ENCODE measurements at places on chromosomes 12 and 14.
A peak's percentile ranks its signal among the peaks of the same experiment; 100 is the strongest.

DNA sequence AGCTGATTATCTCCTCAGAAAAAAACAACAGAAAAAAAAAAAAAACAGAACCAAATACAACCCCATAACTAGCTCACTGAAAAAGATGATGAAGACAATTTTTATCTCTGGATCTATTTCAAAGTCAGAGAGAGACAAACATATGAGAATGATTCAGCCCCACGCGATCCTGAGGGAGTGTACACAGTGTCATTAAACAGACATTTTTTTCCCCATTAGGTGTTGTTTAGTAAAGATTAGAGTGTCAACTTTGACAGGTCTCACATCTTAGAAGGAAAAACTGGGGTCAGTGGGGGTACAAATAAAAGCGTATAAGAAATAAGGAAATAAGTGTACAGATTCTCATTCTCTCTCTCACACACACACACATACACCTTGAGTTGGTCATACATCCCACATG is 635.4 kb downstream of the NRXN3 start:
- no peaks in the 10 kb centered on the region for H3K27me3 ChIP-seq
- H3K36me3 ChIP-seq: no peaks in the 10 kb centered on the region
- H3K27ac ChIP-seq: no peak overlapping the region
- no peak for DNase-seq
- H3K4me3 ChIP-seq: no peak overlapping the region
- H3K4me1 ChIP-seq: no peaks in the 10 kb centered on the region

DNA sequence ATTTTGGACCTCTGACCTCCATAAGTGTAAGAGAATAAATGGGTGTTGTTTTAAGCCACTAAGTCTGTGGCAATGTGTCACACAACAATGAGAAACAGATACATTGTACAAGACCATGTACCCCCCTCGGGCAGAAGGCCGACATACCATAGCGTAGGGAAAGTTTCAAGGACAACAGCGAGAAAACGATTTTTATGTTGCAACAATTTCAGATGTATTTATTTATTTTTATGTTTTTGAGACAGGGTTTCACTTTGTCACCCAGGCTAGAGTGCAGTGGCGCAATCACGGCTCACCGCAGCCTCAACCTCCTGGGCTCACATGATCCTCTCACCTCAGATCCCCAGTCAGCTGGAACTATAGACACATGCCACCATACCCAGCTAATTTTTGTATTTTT is 136.4 kb upstream of the NCOR2 start:
- no peaks in the 10 kb centered on the region for H3K36me3 ChIP-seq
- no peak overlapping the region for H3K4me3 ChIP-seq
- no peak for DNase-seq
- H3K4me1 ChIP-seq: no peaks in the 10 kb centered on the region

DNA sequence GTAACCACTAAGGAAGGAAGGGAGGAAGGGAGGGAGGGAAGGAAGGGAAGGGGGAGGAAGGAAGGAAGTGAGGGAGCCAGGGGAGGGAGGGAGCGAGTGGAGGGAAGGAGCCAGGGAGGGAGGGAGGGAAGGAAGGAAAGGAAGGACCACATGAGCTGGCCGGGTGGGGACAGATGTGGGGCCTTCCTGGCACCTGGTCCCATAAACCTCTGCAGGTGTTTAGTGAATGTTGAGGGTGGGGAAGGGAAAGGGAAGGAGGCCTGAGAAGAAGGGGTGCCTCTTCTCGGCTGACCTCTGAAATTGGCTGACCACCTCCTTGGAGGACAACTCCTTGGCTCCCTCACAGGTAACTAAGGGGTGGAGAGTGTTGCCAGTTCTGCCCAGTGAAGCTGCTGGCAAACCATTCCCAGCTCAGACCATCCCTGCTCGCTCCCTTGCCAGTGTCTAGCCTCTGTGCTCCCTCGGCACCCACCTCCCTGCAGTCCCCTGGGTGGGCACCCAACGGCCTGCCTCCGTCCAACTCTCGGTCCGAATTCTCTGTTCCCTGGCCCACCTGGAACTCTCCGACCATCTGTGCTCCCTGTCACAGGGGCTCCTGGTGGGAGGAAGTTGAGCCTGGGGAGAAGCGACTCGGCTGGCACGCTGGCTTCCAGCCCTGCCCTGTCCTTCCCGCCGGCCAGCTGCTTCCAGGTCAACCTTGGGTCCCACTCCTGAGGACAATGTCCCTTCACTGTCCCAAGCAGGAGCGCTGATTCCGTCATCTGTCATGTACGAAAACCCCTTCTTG is 12.2 kb upstream of the PPP1R13B start:
- peaks cover 8% of the 10 kb centered on the region for H3K27me3 ChIP-seq
- no peaks in the 10 kb centered on the region for H3K36me3 ChIP-seq
- H3K4me1 ChIP-seq: peaks cover 3% of the 10 kb centered on the region
- DNase-seq: no peak
- H3K27ac ChIP-seq: no peak overlapping the region
- no peak overlapping the region for H3K4me3 ChIP-seq

DNA sequence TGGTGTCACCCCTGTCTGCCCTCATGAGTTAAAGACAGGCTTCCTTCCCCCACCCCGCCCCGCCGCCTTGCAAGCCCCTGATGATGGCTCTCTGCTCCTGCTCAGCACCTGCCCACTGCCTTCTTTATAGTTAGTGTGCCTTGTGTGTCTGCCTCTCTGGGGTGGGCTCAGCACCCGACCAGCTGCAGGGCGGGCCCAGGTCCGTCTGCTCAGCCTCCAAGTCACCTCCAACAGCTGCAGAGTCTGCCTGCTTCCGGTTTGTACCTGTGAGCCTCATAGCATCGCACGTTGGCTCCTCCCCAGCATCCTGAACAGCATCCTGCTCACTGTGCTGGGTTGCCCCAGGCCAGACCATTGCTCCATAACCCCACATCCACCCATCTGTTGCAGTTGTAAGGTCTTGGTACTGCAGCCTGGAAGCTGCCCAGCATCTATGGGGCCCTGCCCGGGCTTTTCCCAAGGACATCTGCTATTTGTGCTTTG is 3.5 kb downstream of the TGFB3 start:
- peaks cover 31% of the 10 kb centered on the region for H3K4me1 ChIP-seq
- peaks cover 3% of the 10 kb centered on the region for H3K27me3 ChIP-seq
- peak overlapping the region; percentile 17 for H3K27ac ChIP-seq
- peak; percentile 43 for DNase-seq

- H3K27ac ChIP-seq: no peak overlapping the region
- peaks cover 42% of the 10 kb centered on the region for H3K36me3 ChIP-seq
- no peaks in the 10 kb centered on the region for H3K27me3 ChIP-seq
- no peak for DNase-seq
- peaks cover 4% of the 10 kb centered on the region for H3K4me1 ChIP-seq
These were observed 16.3 kb downstream of the C2CD5 start for GRCh38 chr12:22527999-22528398.

GRCh38 chr12:101564912-101565311 is 29.9 kb upstream of the MYBPC1 start:
- H3K4me3 ChIP-seq: no peak overlapping the region
- H3K27me3 ChIP-seq: peaks cover 31% of the 10 kb centered on the region
- H3K4me1 ChIP-seq: no peaks in the 10 kb centered on the region
- H3K36me3 ChIP-seq: no peaks in the 10 kb centered on the region

GRCh38 chr14:75521415-75522199 is 662 bp upstream of the BATF start:
- DNase-seq: no peak
- peak overlapping the region; percentile 97 for H3K27ac ChIP-seq
- no peaks in the 10 kb centered on the region for H3K27me3 ChIP-seq
- peaks cover 73% of the 10 kb centered on the region for H3K4me1 ChIP-seq
- peak overlapping the region; percentile 99 for H3K4me3 ChIP-seq

DNA sequence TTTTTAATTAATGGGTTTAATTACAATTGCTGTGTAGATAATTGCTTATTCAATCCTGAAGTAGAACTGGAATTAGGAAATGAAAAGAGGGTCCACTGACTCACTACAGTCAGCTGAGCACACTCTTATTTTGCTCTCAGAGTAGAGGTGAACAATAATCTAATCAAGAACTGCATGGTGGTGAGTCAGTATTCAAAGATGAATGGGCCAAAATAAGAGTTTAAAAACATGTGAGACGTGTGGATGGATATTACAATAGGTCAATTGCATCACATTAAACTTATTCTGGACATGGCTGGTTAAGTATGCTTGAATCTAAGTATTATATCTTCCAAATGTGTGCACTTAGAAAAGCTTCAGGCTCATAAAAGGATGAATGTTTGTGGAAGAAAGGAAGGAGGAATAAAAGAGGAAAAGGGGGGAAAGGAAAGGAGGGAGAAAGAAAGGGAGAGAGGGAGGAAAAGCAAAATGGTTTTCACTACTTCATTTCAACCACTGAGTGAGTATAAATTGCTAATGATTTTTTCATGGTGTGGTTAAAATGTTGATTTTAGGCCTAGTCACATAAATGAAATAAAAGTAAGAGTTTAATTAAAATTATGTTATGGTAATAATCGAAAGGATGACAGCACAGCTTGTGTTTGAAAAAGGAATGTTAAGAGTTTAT is 27.0 kb upstream of the EEA1 start:
- no peaks in the 10 kb centered on the region for H3K4me1 ChIP-seq
- no peak overlapping the region for H3K27ac ChIP-seq
- no peak for DNase-seq
- no peaks in the 10 kb centered on the region for H3K36me3 ChIP-seq
- no peak overlapping the region for H3K4me3 ChIP-seq

GRCh38 chr12:116421785-116422538 is 137.2 kb upstream of the MAP1LC3B2 start:
- H3K4me3 ChIP-seq: no peak overlapping the region
- no peaks in the 10 kb centered on the region for H3K4me1 ChIP-seq
- peaks cover 1% of the 10 kb centered on the region for H3K36me3 ChIP-seq
- H3K27ac ChIP-seq: no peak overlapping the region
- no peaks in the 10 kb centered on the region for H3K27me3 ChIP-seq

DNA sequence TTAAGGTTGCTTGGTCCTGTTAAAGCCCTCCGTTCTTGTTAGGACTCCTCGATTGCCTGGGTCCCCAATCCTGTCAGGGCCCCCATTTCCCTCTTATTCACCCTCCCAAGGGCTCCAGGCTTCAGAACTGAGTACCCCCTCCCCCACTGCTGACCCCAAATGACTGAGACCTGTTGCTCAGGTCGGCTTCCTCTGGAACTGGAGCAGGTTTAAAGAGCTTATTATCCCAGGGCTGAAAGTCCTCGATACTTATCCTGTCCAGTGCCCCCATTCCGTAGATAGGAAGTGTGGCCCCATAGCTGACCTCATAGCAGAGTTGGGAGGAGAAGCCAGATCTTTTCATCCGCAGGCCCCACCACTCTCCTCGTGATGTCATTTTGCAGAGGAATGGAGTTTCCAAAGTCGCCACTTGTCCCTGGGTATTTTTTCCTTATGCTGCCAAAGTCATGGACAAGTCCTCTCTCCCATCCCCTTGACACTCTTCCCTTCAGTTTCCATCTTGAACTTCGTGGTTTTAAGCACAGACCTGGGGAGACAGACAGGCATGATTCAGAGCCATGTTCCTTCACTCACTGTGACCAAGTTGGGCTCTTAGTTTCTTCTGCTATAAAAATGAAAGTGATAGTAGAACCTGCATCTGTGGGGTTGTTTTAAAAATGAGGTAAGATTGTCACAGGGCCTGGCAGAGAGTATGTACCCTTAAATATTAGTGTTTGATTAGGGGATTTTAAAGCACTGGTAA is 1.2 kb downstream of the USP30 start:
- peaks cover 19% of the 10 kb centered on the region for H3K4me1 ChIP-seq
- peaks cover 3% of the 10 kb centered on the region for H3K36me3 ChIP-seq
- H3K27ac ChIP-seq: peak overlapping the region; percentile 96

DNA sequence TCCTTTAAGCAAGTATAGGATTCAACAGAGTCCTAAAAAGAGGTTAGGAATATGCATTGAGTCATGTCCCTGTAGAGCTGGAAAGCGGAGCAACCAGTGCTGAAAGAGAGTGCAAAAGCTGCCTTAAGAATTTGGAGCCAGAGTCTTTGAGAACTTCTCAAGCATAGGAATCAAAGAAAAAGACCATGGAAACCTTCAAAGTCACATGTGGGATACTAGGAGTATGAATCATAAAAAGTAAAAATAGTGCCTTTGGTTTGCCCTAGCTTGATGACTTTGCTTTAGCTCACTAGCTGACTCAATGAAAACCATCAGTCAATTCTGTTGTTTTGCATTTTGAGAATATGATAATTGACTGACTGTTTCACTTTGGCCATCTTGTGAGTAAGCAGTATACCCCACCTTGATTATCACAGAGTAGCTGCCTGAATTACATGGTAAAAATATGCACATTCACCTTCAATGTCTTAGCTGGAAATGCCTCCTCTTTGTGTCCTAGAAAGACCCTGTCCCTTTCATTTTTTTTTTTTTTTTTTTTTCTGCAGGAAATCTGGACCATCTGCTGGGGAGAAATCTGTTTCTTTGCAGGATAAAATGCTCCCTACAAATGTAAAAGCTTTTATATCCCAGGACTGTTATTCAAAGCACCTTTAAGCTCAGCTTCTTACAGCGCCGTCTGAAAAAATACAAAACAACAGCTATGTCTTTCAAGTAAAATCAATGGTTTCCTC is 248.6 kb upstream of the KRR1 start:
- no peak overlapping the region for H3K4me3 ChIP-seq
- DNase-seq: no peak
- peaks cover 3% of the 10 kb centered on the region for H3K27me3 ChIP-seq

- DNase-seq: no peak
- no peaks in the 10 kb centered on the region for H3K36me3 ChIP-seq
- H3K4me3 ChIP-seq: no peak overlapping the region
- H3K27me3 ChIP-seq: peaks cover 17% of the 10 kb centered on the region
- H3K27ac ChIP-seq: no peak overlapping the region
These were observed 23.1 kb downstream of the ANG start for GRCh38 chr14:20711685-20712084.

GRCh38 chr14:61803755-61804154 is 41.5 kb downstream of the SNAPC1 start:
- H3K36me3 ChIP-seq: no peaks in the 10 kb centered on the region
- no peak overlapping the region for H3K4me3 ChIP-seq
- H3K4me1 ChIP-seq: peaks cover 8% of the 10 kb centered on the region
- no peak for DNase-seq
- peaks cover 5% of the 10 kb centered on the region for H3K27me3 ChIP-seq

GRCh38 chr12:122265476-122265875 is 818 bp downstream of the VPS33A start:
- peaks cover 25% of the 10 kb centered on the region for H3K4me1 ChIP-seq
- peak overlapping the region; percentile 99 for H3K27ac ChIP-seq
- peaks cover 4% of the 10 kb centered on the region for H3K27me3 ChIP-seq
- peak overlapping the region; percentile 96 for H3K4me3 ChIP-seq
- DNase-seq: no peak
- H3K36me3 ChIP-seq: peaks cover 16% of the 10 kb centered on the region

DNA sequence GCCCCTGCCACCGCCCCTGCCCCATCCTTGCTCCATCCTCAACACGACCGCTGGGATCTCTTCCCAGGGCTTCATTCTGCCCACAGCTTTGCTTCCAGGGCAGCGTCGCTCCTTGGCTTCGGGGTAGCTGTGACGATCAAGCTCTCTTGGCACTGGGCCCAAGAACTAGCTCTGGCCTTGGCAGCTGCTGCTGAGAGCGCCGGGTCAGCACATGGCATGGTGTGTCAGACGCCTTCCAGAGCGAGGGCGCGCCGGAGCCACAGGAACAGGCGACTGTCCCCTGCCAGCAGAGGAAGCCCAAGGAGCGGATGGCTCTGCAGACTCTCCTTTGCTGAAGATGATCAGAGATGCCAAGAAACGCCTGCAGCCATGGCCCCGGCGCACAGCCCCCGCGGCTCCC is 15.9 kb downstream of the RAB35 start:
- H3K4me3 ChIP-seq: no peak overlapping the region
- peak overlapping the region; percentile 81 for H3K27ac ChIP-seq
- peaks cover 26% of the 10 kb centered on the region for H3K36me3 ChIP-seq
